ENCODE measurements at places on chromosomes 13 and 19.
A peak's percentile ranks its signal among the peaks of the same experiment; 100 is the strongest.

DNA sequence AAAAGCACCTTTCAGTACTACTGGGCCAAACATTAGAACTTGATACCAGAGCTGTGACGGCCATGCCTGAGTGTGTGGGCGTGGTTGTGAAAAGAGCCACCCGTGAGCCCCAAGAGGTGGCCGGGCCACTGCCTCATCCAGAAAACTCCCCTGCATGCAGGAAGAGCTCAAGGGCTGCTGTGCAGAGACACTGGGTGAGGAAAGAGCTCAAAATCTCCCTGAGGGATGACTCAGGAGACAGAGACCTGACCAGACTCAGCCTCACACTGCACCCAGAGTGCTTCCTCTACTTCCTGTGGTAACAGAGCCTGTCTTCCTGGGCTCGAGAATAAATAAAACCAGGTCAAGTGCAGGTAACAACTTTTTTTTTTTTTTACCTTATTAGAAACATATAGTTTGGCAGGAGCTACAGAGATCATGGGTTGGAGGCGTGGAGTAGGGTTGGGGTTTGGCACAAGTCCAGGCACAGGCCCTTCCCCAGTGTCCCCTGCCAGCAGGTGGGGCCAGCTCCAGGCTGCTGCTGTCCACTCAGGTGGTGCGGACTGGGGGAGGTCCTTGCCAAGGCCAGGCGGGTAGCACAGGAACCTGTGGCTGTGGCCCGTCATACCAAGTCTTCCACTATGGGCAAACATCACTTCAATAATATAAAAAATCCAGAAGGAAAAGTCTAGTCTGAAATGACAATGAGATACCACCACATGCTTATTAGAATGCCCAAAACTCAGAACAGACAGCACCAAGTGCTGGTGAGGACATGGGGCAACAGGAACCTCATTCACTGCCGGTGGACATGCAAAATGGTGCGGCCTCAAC is 25.5 kb downstream of the ELL start:
- peak; percentile 44 for DNase-seq

GRCh38 chr19:49780861-49781260 is 14.1 kb downstream of the AP2A1 start:
- DNase-seq = no peak

DNA sequence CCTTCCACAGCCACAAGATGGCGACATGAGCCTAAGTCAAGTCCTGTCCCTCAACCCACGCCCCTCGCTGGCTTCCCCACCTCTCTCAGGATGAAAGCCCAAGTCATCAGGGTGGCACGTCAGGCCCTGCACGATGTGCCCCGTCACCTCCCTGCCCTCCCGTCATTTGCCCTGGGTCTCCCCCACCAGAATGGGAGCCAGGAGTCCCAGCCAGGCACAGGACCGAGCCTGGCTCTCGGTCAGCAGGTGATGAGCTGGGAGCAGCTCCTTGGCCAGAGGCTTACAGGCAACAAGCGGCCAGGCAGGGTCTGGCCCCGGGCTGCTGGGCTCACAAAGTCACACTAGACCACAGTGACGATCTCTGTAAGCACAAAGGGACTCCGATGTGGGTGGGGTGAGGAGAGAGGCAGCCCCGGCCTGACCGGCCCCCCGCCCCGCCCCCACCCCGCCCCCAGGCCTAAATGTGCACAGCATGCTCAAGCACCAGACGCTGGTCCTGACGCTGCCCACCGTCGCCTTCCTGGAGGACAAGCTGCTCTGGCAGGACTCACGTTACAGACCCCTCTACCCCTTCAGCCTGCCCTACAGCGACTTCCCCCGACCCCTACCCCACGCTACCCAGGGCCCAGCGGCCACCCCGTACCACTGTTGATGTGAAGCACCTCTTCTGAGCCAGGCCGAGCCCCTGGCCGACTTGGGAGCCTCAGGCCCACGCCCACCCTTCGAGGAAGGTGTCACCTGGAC is 7.3 kb downstream of the MRPL4 start:
- peak; percentile 95 for DNase-seq

- DNase-seq = no peak
Measured at GRCh38 chr19:16148443-16149229, 5.2 kb downstream of the HSH2D start.

DNA sequence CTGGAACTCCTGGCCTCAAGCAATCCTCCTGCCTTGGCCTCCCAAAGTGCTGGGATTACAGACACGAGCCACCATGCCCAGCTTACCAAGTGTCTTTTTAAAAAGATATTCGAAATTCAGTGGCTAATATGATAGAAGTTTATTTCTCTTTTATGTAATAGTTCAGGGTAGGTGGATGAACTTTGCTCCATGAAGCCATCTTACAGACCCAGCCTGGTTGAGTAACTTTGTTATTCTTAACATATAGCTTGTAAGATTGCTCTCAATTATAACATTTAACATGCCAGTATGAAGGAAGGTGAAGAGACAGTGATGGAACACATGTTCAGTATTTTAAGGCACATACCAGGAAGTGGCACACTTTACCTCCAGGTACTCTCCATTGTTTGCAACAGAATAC is 42.4 kb downstream of the ZIC2 start:
- DNase-seq = no peak

GRCh38 chr13:20175907-20176652 is 15.2 kb upstream of the GJA3 start:
- DNase-seq = no peak

DNA sequence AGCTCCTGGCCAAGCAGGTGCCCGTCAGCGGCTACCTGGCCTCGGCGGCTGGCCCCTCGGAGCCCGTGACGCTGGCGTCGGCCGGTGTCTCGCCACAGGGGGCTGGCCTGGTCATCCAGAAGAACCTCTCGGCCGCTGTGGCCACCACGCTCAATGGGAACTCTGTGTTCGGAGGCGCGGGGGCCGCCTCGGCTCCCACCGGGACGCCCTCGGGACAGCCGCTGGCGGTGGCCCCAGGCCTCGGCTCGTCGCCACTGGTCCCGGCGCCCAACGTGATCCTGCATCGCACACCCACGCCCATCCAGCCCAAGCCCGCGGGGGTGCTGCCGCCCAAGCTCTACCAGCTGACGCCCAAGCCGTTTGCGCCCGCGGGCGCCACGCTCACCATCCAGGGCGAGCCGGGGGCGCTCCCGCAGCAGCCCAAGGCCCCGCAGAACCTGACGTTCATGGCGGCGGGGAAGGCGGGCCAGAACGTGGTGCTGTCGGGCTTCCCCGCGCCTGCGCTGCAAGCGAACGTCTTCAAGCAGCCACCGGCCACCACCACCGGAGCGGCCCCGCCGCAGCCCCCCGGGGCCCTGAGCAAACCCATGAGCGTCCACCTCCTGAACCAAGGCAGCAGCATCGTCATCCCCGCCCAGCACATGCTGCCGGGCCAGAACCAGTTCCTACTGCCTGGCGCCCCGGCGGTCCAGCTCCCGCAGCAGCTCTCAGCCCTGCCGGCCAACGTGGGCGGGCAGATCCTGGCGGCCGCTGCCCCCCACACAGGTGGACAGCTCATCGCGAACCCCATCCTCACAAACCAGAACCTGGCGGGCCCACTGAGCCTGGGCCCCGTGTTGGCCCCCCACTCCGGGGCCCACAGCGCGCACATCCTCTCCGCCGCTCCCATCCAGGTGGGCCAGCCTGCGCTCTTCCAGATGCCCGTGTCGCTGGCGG is 33.0 kb upstream of the EHD2 start:
- DNase-seq = no peak

DNA sequence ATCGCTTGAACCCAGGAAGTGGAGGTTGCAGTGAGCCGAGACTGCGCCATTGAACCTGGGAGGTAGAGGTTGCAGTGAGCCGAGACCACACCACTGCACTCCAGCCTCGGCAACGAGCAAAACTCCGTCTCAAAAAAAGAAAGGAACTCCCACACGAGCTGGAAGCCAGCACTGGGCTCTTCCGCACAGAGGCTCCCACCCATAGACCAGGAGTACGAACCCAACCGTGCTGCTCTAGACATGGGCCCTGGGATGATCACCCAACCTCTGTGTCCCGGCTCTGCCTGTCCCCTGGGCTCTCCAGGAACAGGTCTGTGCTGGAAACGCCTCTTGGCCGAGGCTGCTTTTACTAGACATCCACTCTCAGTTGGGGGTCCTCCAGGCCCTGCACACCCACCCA is 12.0 kb downstream of the DOT1L start:
- DNase-seq = no peak

DNA sequence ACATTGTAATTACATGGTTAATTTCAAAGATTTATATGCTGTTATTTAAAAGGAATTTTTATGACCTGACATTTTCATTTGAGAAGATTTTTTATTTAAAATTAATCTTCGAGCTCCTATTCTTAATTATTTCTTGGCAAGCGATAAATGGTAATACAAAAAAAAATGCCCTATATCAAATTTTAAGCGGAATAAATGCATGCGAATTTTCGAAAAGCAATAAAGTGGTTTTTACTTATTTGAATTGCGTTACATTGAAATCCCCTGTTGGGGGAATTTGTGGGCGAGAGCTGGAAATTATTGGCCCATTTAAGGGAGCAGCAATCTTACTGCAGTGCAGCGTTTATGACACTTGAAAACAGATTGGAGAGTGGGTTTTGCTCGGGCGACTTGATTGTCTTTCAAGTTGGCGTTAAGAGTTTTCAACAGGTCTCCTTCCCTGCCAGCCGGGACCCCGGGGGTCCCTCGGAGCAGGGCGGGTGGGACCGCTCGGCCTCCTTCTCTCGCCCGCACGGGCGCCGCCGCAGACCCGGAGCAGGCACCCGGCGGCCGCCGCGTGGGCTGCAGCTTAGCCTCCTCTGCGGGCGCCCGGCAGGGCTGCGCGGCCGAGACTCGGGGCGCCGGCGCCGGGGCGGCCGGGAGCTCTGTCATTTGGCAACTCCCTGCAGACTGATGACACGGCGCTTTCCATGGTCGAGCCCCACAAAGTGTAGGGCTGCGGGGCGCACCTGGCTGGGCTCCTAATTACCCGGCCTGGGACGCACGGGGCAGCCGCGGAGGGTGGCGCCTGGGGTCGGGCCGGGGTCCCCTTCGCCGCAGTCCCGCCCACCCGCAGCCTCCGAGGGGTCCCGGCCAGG is 255.1 kb upstream of the SOX21 start:
- DNase-seq = no peak

GRCh38 chr19:756236-756635 is 5.3 kb downstream of the MISP start:
- DNase-seq = peak; percentile 51

DNA sequence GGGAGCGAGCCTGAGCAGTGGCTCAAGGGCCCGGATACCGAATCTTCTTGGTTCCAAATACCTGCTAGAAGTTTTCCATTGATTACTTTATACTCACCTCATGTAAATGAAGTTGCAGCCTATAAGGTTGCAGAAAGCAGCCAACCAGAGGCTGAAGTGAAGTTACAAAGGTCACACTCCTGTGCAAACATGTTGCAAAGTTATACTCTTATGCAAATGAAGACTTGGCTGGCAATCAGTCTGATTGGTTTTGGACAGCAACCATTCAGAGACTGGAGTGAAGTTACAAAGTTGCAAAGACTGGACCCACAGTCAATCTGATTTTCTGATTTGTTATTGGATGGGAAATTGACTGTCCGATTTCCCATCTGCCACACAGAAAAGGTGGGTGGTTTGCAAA is 152.5 kb downstream of the GGACT start:
- no peak for DNase-seq

- no peak for DNase-seq
Measured at GRCh38 chr13:72180253-72180952, 313.4 kb upstream of the DACH1 start.

GRCh38 chr19:610801-611480 is 21.3 kb downstream of the HCN2 start:
- peak; percentile 46 for DNase-seq

GRCh38 chr13:20501120-20501519 is 24.5 kb downstream of the CRYL1 start:
- no peak for DNase-seq

- no peak for DNase-seq
Measured at GRCh38 chr13:111844222-111844671, 222.7 kb upstream of the SOX1 start.

- peak; percentile 88 for DNase-seq
Measured at GRCh38 chr13:41456768-41457588, at the start of gene RGCC. Gene RGCC (plus strand): TSS chr13:41457550. CDS start chr13:41457708, 158 bp downstream.

DNA sequence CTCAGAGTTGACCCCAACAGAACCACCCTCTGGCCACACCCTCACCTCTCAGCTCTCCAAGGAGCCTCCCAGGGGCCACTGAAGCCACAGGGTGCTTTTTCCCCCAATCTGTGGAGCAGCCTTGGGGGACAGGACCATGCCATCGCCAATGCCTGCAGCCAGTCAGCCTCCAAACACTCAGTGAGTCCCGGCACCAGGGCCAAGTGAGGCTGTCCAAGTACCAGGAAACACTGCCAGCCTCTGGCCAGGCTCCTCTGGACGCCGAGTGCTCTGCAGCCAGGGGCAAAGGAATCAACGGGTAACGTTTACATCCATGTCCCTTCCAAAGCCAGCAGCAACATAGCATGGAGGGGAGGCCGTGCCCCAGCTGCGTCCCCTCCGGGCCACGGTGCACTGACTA is 9.5 kb upstream of the COMP start:
- no peak for DNase-seq

DNA sequence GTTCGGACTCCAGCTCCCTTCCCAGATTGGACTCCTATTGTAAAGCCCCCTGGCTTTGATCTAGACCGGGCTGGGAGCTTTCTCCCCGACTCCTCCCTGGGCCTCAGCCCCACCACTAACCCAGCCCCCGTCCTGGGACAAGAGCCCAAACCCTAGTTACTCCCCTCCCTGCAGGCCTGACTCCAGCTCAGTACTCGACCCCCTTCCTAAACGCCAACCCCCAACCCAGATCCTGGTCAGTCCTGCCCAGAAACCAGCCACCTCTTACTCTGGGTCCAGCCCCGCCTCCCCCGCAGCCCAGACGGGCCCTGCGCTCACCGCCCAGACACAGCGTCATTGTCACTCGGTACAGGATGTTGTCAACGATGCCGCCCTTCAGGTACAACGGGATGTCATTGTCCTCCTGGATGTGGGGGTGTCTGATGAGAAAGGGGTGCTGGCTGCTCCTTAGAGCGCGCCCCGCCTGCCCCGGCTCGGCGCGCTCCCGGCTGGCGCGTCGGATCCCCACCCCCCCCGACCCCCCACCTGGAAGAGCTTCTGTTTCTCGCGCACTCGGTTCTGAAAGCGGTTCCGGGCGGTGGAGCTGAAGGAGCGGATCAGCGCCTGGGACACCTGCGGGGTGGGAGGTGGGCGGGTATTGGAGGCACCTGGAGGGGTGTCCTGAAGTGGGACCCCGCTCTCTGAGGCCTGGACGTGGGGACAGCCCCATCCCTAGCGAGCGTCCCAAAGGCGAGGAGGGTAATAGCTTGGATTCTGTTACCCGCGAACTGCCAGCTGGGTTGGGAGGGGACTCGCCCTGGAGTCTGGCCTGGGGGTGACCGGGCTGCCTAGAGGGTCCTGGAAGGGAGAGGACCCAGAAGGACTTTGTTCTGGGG is 866 bp downstream of the COX7A1 start:
- no peak for DNase-seq

Measured in stimulated activated CD4-positive, alpha-beta T cell treated with anti-CD3 and anti-CD28 coated beads, Interleukin-15, amount 100 ng/mL, for 48 hours (primary cell).